ENCODE measurements at places on chromosomes 6 and 20. TPM values are rescaled to one million over a fixed set of nuclear protein-coding genes. Genes with fewer than 3 reads are reported as not detected.

GRCh38 chr20:58747211-58747610 lies 54.6 kb downstream of the NPEPL1 start:
- no peak for DNase-seq

DNA sequence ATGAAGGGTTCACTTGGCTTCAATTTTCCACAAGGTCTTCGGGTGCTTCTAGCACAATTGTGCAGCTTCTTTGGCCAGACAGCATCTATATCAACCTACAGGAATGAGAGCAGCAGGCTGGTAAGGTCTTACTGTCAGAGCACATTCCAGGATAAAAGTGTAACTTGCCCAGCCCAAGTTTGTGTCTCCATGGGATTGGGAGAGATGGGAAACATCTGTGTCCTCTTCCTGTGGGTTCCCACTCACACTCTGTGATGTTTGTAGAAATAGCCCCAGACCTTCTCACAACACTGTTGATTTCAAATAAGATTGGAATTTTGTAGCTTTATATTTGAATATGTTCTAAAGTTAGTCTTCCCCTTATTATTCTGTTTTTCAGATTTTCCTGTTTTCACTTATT lies 83.4 kb upstream of the RGS17 start:
- no peak for DNase-seq

DNA sequence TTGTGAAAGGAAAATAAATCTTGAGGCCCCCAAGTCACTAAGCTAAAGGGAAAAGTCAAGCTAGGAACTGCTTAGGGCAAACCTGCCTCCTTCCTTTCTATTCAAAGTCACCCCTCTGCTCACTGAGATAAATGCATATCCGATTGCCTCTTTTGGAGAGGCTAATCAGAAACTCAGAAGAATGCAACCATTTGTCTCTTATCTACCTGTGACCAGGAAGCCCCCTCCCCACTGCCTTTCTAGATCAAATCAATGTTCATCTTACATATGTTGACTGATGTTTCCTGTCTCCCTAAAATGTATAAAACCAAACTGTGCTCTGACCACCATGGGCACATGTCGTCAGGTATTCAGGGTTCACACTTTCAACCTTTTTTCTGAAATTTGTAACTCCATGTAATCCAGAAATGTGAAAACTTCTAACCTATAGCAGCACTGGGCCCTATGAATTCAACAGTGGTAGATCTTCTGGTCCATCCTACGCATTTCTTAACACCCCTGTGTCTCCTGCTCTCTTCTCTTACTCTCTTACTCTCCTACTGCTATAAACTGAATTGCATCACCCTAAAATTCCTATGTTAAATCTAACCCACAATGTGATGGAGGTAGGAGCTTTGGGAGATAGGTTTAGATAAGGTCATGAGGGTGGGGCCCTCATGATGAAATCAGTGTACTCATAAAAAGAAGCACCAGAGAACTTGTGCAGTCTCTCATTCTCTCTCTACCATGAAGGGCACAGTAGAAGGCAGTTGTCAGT lies 89.3 kb downstream of the EPB41L2 start:
- DNase-seq: no peak

DNA sequence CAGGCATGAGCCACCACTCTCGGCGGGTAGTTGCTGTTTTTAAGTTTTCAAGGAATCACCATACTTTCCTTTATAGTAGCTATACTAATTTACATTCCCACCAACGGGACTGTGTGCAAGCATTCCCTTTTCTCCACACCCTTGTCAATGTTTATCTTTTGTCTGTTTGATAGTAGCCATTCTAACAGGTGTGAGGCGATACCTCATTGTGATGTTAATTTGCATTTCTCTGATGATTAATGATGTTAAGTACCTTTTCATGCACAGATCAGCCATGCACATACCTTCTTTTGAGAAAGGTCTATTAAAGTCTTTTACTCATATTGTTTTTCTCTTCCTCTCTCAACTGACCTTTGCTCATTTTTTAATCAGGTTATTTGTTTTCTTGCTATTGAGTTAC lies 43.0 kb upstream of the CCND3 start:
- no peak for DNase-seq

DNA sequence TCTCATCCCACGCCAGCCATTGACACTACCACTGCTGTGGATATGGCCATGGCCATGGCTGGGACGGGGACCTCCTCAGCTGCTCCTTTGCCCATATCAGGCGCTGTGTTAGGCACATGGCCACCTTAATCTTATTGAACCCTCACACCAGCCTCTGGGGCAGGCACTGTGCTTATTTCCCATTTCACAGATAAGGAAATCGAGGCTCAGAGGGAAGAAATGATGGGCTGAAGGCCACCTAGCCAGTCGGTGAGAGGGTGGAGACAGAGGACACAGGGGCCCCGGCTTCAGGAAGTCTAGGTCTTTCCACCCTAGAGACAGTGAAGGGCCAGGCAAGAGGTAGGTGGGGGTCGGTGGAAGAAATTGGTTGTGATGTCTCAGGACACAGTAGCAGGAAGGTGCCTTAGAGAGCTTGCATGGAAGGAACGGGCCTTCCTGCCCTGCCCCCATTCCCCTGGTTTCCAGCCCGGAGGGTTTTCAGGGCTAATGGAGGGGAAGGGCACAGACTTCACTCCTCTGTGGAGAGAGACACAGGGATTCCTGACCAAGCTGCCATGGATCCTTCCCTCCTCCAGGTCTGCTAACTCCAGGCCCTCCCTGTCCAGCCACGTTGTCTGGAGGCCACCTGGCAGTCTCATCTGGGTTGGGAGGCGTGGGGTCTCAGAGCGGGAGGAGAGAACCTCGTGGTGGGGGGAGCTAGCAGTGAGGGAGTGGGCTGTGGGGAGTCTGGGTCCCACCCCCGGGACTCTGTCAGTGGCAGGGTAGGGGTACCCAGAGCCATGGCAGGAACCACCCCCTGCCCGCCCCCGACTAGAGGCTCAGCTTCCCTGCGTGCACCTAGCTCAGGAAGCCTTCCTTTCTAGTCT lies 120.4 kb downstream of the VEGFA start:
- no peak for DNase-seq

DNA sequence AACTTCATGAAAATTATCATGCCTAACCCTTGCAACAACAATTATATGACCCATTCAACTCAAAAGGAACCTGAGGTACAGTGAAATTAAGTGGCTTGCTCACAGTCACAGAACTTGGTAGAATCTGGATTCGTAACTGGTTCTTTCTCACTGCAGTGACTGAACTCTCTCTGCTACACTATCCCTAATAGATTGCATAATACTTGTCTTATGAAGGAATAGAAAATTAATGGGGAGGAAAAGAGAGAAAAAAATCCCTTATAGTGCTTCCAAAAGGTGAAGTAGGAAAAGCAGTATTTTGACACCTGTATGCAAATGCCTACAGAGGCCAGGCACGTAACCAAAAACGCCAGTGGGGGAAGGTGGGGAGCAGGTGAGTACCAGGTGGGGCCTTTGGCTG lies 186.6 kb downstream of the LY86 start:
- no peak for DNase-seq

Gene DCDC2
- 15.2 TPM for total RNA-seq

Gene SLC22A16
- total RNA-seq: not detected

Measured in ureter (tissue), 1 donor.